ENCODE measurements at places on chromosomes 5 and 9. TPM values are rescaled to one million over a fixed set of nuclear protein-coding genes. Genes with fewer than 3 reads are reported as not detected.

DNA sequence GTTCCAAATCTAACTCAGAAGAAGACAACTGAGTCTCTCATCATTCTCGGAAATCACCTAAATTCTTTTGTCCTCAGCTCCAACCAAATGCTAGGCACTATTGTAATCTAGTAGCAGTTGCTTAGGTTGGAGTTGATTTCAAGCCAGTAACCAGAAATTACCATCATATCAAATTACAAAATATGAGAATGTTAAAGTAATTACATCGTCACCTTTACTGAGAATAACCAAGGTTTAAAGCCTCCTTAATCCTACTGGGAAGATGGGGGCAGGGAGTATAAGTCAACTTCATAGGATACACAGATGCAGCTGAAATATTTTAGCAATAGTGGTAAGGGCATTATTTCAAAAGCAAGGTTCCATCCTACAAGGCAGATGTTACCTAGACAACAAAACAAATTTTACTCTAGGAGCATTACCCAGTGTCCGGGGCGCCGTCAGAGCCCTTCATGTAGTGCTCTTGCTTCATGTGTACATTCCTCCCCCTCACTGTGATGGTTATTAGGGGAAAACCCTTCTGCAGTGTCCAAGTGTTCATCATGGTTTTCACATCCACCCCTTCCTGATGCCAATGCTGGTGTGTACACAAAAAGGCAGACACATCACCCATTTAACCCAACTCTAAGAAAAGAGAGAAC, 19.5 kb downstream of the ERAP1 start:
- peaks cover 87% of the 10 kb centered on the region for H3K36me3 ChIP-seq
- no peak overlapping the region for H3K4me3 ChIP-seq
- H3K27me3 ChIP-seq: no peaks in the 10 kb centered on the region
- H3K27ac ChIP-seq: no peak overlapping the region
- H3K4me1 ChIP-seq: no peaks in the 10 kb centered on the region

PCDHA9 gene
- 0.32 TPM for total RNA-seq

LTC4S gene
- 20.1 TPM for total RNA-seq

DNA sequence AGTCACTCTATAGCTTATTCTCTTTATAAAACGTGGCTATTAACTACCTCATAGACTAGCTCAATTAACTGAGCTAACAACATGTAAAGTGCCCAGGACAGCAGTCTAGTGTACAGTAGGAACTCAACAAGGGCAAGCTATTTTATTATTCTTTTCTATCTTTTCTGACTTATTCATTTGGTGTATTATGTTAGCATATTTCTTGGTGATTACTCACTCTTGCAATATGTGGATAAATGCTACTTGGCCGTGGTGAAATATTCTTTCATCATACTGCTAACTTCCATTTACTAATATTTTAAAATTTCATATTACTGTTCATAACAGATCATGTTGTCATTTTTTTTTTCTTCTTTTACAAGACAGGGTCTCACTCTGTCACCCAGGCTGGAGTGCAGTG, 4.9 kb downstream of the SLC25A51 start:
- H3K4me1 ChIP-seq: peaks cover 19% of the 10 kb centered on the region
- peaks cover 55% of the 10 kb centered on the region for H3K36me3 ChIP-seq
- no peak for DNase-seq
- no peaks in the 10 kb centered on the region for H3K27me3 ChIP-seq
- no peak overlapping the region for H3K27ac ChIP-seq

- no peak overlapping the region for H3K27ac ChIP-seq
- DNase-seq: no peak
- no peak overlapping the region for H3K4me3 ChIP-seq
Observed at GRCh38 chr5:59843511-59844213, 49.9 kb downstream of the PDE4D start.

DNA sequence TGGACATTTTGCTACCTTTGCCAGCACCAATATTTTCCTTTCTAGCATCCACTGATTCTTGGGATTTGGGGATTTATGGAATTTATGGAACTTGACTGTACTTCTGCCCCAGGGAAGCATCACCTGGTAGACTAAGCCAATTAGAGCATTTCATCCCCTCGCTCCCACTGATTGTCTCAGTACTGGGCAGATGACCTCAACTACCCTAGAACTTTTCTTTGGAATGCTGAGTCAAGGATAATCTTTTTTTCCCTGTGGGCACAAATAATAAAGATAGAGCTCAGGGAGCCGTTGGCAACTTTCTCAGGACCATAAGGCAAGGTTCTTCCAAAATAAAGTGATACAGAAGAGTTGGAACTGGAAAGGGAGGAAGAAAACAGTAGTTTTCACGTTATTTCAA, 438.4 kb downstream of the PLK2 start:
- peaks cover 10% of the 10 kb centered on the region for H3K4me1 ChIP-seq
- no peaks in the 10 kb centered on the region for H3K36me3 ChIP-seq
- H3K27ac ChIP-seq: no peak overlapping the region
- no peaks in the 10 kb centered on the region for H3K27me3 ChIP-seq
- H3K4me3 ChIP-seq: no peak overlapping the region
- no peak for DNase-seq

- no peak overlapping the region for H3K27ac ChIP-seq
- H3K4me1 ChIP-seq: no peaks in the 10 kb centered on the region
- no peaks in the 10 kb centered on the region for H3K36me3 ChIP-seq
- H3K4me3 ChIP-seq: no peak overlapping the region
Observed at GRCh38 chr5:123645024-123645603, 133.1 kb downstream of the CSNK1G3 start.

DNA sequence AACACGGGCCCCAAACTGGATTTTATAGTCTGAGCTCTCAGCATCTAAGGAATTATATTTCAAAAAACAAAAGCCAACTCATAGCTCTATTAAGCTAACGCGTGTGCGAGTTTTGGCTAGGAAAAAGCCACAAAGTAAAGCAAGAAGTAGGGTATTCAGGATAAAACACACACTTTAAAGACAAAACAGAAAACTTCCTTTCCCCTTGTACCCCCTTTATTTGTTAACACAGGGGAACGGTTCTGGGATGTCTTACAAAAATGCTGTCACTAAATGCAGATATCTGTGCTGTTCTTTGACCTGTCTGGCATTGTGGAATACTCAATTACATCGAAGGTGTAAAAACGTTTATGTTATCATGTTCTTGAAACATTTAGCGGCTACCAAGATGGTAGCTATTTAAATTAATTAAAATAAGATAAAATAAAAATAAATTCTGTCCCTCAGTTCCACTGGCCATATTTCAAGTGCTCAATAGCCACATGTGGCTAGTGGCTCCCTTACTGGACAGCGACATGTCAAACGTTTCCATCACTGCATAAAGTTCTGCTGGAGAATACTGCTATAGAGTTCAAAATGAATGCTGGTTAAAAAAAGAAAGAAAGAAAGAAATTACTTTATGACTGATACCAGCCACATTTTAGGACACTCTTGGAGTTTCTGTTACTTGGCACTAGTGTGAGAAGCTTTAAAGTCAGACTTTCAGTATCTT, 7.2 kb upstream of the MEF2C start:
- peak overlapping the region; percentile 81 for H3K27ac ChIP-seq
- no peaks in the 10 kb centered on the region for H3K36me3 ChIP-seq
- peak overlapping the region; percentile 63 for H3K4me3 ChIP-seq

DIPK1B gene
- total RNA-seq: 15.1 TPM

DNA sequence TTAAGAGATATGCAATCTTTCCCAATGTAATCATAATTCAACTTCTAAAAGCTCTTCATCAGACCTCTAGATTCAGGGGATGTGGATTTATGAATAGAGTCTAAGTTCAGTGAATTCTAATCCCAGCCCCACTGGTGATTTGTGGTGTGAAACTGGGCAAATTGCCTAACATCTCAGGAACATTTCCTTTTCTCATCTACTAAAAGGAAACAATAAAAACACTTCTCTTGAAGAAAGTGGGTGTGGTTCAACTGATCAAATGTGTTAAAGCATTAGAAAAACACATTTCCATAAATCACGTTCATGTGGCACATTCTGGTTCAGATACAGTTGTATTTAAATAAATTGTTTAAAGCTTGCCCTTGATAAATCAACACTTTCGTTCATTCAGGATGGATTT, 631.7 kb upstream of the CDH6 start:
- no peak overlapping the region for H3K27ac ChIP-seq
- H3K4me1 ChIP-seq: no peaks in the 10 kb centered on the region
- H3K27me3 ChIP-seq: no peaks in the 10 kb centered on the region
- no peak for DNase-seq

- DNase-seq: no peak
- H3K4me1 ChIP-seq: no peaks in the 10 kb centered on the region
- no peaks in the 10 kb centered on the region for H3K27me3 ChIP-seq
Observed at GRCh38 chr5:179294131-179294780, 51.0 kb downstream of the ADAMTS2 start.

IL13 gene
- total RNA-seq: not detected

DNA sequence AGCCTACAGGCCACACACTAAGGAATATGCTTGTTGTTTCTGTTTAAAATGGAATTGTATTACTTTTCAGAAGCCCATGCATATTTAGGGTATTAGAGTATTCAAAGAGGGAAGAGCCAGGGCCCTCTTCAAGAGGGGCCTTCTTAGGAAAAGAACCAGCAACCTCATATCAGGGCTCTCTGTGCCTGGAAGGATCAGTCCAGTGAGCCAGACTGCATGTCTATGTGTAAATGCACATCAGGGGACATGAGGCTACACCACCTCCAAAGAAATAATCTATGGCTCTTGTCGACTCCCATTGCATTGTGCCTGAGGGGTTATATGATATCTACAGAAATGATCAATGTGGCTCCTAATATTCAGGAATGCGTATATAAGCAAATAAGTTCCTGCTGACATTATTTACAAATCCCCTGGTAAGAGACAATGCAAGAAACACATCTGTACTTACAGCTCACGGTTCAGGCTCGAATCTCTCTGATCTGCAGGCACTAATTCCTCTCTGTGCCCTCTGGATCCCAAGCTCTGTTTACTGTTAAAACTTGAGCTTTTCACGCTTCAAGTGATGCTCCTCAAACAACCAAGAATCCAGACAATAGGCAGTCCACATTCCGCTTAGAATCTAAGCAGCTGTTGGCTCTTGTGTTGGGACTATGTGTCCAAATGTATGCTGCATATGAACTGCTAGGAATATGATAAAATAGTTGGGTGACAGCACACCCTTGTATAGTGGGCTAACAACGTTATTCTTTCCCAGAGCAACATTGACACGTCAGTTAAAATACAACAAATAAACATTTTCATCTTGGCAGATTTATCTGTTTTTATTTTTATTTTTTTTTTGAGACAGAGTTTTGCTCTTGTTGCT, 150.2 kb upstream of the KLF9 start:
- H3K4me3 ChIP-seq: no peak overlapping the region
- no peak for DNase-seq
- no peaks in the 10 kb centered on the region for H3K27me3 ChIP-seq
- H3K36me3 ChIP-seq: no peaks in the 10 kb centered on the region
- H3K4me1 ChIP-seq: peaks cover 23% of the 10 kb centered on the region

STXBP1 gene
- total RNA-seq: 88.6 TPM

DNA sequence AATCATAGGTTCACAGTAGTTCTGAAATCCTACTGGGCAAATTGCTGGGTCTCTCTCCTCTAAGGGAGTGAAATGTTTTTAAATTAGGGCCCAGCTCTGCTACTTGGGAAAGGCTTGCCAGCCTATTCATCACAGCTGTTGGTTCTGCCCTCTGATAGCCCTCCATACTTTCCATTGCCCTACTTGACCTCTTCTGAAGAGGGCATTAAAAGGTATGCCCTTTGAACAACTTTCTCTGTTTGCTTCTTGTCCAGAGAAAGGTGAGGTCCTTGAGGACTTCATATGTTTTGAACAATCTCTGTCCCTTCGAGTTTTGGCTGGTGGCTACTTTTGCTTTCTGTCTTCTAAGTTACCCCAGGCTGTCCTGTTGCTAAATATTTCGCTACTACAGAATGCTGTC, 62.3 kb upstream of the JAK2 start:
- H3K4me3 ChIP-seq: no peak overlapping the region
- DNase-seq: no peak
- no peak overlapping the region for H3K27ac ChIP-seq
- no peaks in the 10 kb centered on the region for H3K36me3 ChIP-seq
- H3K4me1 ChIP-seq: peaks cover 9% of the 10 kb centered on the region

DNA sequence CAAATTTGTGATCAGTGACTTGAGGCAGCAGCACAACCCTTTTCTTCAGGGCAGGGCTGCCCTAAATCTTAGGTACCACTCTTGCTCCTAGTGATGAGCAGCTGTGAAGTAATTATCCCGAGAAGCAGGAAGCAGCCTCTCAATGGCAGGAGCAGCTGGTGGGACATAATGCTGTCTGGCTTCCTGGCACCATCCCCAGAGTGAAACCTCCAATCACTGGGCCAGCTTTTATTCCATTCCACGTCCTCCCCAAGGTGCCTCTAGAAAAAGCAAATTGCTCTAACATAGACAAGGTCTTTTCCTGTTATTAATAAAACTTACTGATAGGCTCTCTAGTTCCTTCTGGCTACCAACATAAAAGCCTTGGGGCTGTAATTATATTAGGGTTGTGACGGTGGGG, 154.0 kb downstream of the FRMD3 start:
- no peaks in the 10 kb centered on the region for H3K4me1 ChIP-seq
- no peak overlapping the region for H3K27ac ChIP-seq
- DNase-seq: no peak
- H3K27me3 ChIP-seq: no peaks in the 10 kb centered on the region
- H3K36me3 ChIP-seq: no peaks in the 10 kb centered on the region

DNA sequence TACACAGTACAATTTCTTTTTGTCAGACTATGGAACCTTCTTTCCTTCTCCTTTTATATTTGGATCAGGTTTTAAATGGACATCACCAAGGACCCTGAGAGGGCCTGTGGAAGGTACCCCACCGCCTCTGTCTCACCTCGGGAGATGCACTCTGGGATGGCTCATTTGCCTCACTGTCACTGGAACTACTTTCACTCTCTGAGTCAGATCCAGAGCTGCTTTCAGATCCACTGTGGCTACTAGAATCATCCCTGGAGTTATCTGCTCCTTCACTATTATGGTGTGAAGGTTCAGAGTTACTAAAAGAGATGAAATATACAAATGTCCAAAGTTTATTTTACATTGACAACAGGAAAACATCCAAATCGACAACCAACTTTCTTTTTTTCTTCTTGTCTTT, 24.6 kb downstream of the LEAP2 start:
- H3K27me3 ChIP-seq: no peaks in the 10 kb centered on the region
- H3K4me3 ChIP-seq: no peak overlapping the region
- no peak overlapping the region for H3K27ac ChIP-seq
- peaks cover 88% of the 10 kb centered on the region for H3K36me3 ChIP-seq
- no peaks in the 10 kb centered on the region for H3K4me1 ChIP-seq

- DNase-seq: no peak
- H3K4me1 ChIP-seq: no peaks in the 10 kb centered on the region
- no peak overlapping the region for H3K4me3 ChIP-seq
- peaks cover 63% of the 10 kb centered on the region for H3K36me3 ChIP-seq
- no peak overlapping the region for H3K27ac ChIP-seq
Observed at GRCh38 chr5:32115985-32116384, 58.1 kb downstream of the GOLPH3 start.

DNA sequence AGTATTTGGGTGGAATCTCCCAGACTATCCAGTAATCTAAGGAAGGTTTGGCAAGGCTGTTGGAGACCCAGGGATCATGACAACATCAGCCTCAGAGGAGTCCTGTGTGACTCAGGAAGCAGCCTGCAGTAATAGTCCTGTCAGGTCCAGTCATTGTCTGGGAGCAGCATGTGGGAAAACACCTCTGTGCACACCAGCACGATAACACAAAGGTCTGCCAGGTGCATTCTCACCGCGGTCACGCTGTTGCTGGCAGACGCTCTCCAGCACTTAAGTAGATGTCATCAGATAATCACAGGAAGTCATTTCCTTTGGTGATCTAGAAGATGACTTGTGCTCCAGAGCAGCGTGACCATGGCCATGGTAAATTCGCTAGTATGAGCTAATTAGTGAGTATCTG, 99.2 kb upstream of the IQGAP2 start:
- H3K36me3 ChIP-seq: no peaks in the 10 kb centered on the region
- no peak overlapping the region for H3K4me3 ChIP-seq
- peaks cover 14% of the 10 kb centered on the region for H3K4me1 ChIP-seq
- no peak for DNase-seq

PDE8B gene
- 5.3 TPM for total RNA-seq

Measured in lower lobe of right lung (tissue), 2 donors.